ENCODE measurements at places on chromosomes 4 and X.

DNA sequence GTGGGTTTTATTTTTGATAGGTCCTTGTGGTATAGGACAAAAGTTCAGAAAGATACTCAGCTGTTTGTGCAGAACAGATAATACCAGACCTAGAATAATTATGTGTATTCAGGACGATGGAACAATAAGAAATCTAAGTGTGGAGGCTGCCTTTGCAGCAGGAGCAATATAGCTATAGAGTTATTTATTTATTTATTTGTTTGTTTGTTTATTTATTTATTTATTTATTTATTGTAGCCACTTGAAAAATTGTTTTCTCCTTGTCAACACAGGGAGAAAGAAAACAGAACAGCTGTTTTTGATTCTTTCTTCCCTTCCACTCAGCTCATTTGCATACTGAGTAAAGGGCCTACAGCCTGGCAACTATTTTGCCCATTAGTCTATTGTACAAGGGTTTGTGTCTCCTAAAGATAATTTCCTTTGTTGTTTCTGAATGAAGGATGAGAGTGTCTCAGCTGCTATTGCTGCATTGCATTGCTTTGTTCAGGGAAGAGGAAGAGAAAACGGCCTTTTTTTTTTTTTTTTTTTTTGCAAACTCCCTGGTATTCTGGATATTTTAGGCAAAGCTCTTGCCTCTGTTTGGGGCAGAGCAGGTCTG lies 56.0 kb upstream of the ESX1 start:
- no peak for DNase-seq

DNA sequence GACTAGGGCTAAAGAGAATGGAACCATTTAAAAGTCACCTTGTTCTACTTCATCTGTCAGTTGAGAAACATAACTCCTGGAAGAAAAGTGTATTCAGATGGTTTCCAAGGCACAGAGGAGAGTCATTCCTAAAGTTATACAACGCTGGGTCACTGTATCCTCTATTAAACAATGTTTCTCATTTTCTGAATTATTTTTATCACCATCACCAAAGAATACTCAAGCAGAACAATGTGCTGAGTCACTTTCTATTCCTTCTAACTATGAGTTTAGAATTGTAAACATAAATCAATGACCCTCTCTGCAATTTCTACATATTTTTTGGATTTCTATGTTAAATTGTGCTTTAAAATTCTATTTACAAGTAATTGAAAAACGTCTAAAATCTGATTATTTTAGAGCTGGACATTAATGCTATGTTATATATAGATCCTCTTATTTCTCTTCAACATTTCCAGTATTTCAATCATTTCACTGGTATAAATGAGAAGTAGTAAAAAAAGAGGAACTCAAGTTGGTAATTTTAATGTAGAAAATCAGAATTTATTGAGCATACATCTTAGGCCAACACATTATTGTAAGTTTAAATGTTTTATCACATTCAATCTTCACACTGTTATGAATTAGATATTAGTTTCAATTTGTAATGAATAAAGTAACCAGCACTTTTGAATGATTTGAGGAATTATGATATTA lies 7.5 kb downstream of the DTHD1 start:
- DNase-seq = no peak

GRCh38 chrX:14825851-14826250 lies 47.0 kb downstream of the FANCB start:
- no peak for DNase-seq

- peak; percentile 14 for DNase-seq
Measured at GRCh38 chrX:54042609-54043021, 1.7 kb downstream of the PHF8 start.

DNA sequence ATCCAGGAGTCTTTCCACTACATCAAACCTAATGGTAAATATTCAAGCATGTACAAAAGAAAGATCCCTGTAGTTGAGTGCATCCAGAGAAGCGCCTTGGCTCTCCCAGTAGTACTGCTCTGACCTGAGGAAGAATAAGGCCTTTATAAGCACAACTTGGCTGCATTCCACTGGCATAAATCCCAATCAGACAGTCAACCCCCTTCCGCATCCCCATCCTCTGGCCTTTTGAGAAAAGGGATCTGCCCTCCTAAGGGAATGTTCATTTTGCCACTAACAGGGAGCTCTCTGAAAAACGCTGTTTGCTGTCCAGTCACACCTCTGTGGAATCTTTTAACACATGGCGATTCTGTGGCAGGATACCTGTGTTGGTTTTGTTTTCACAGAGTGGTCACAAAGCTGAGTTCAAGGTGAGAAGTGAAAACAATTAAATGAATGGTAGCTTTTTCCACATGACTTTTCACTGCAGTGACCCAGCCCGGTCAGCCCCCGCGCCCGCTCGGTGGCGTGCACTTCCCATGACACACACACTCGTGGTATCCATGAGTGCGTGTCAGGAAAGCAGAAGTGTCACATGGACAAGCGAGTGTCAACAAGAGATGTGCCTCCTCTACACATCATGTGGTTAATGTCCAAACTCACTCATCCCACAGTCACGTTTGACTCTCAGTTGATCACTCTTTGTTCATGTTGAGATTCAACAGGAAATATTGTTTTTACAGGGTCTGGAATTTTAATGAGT lies 112.2 kb upstream of the ENPP6 start:
- no peak for DNase-seq

GRCh38 chr4:53951414-53951813 lies 113.0 kb downstream of the CHIC2 start:
- DNase-seq = no peak

DNA sequence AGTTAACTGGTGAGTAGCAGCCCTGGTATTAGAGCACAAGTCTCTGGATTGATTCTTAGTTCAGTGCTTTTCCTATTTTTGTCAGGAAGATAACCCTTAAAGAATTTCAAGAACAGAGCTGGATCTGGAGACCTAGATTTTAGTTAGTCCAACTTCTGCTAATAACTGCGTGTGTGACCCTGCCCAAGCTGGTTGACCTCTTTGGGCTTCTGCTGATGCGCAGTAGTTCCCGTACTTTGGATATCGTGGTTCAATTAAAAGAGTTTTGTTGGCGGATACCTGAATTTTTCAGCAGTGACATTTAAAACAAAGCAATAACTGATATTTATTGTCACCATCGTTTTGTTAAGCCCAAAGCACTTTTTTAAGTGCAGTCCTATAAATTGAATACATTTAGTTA lies 9.3 kb downstream of the MSMO1 start:
- no peak for DNase-seq

DNA sequence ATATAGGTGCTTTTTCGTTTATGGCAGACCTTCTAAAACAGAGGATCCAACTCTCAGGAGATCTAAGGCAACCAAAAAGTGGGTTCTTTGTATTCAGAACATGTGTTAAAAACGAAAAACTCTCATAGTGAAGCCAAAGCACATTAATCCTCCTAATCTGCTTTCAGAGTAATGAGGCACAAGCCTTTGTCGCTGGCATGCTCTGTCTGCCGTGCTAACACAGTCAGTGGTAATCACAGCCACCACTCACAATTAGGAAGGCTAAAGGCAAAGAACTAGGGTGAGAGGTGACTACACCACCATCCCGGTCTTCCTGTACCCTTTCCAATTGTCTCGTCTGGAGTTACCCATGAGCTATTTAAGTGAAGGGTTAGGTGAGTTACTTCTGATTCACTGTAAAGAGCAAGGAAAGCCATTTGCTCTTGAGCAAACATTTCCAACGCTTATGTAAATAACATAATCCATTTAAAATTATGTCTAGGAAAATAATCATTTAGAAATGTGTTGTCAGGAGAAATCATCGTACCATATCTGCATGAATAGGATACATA lies 40.7 kb downstream of the NPY2R start:
- DNase-seq = no peak

- DNase-seq = no peak
Measured at GRCh38 chrX:149185087-149185486, 320.0 kb downstream of the IDS start.

DNA sequence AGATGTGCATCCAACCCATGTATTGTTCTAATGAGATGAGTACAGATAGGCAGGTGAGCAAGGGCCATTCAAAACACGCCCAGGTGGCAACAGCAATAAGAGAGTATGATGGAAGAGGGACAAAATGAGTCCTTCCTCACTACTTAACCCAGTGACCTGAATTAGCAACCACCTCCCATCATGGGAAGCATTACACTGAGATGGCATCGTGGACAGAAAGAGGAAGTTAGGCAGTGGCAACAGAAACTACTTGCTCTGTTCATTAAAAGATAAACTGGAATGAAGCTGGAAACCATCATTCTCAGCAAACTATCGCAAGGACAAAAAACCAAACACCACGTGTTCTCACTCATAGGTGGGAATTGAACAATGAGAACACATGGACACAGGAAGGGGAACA lies 17.2 kb downstream of the RXFP1 start:
- DNase-seq = no peak

GRCh38 chrX:53317365-53318069 lies 36.1 kb upstream of the IQSEC2 start:
- peak; percentile 54 for DNase-seq

DNA sequence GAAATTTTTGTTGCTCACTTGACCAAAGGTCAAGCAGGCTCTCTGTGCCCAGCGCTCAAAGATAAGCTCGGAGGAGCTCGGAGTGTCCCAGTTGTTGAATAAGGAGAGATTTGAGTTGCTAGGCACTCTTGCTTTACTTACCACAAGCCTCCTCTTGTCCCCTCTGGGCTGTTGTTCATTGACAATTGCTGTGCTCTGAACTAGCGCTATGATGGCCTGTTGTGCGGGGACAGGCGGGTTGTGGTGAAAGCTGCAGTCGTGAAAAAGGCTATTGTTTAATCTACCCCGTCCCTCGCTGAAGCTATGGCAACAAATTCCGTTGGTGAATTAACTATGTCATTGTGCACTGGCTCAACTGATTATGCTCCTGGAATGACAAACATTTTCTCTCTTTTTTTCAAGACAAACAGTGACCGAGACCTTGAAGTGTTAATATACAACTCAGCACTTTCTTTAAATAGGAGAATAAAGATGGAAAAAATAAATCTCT lies 21.0 kb upstream of the POLA1 start:
- no peak for DNase-seq

DNA sequence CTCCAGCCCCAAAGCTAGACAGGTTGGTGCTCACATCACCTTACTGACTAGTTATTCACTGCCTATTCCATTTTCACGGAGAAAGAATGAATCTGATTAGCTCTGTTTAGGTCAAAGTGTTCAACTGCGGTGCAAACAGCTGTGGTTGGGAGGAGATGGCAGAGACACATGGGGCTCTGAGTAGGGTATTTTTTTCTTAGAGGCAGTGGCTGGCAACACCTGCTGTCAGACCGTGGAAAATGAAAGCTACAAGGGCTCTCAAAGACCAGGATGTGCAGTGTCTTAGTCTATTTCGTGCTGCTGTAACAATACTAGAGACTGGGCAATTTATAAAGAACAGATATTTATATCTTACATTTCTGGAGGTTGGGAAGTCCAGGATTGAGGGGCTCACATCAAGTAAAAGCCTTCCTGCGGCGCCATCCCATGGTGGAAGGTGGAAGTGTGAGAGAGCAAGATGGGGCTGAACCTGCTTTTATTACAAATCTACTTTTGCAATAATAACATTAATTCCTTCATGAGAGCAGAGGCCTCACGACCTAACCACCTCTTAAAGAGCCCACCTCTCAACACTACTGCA lies 10.6 kb downstream of the NYX start:
- DNase-seq = no peak

- no peak for DNase-seq
Measured at GRCh38 chrX:24242649-24243175, 71.2 kb downstream of the SUPT20HL2 start.

GRCh38 chrX:49762175-49762720 lies 66.5 kb upstream of the PAGE1 start:
- DNase-seq = no peak

DNA sequence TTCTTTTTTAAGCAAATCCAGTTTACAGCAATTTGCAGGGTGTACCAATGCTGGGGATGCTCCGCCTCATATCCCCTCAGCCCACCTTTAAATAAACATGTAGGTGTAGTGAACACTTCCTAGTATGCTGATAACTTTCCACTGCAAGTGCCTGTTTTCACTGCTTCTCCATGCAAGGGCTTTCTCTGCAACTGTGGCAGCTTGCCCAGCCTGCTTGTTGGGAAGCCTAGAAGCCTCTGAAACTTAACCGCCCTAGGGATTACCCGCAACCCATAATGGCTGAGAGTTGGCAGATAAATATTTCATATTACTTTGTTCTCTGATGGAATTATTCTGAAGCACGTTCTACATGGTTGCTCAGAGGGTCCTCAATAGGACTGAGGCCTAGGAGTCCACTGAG lies 253.7 kb upstream of the DDX53 start:
- DNase-seq = no peak

- no peak for DNase-seq
Measured at GRCh38 chr4:139763205-139763604, 97.6 kb downstream of the MGST2 start.

- DNase-seq = no peak
Measured at GRCh38 chr4:8394806-8395205, 45.7 kb downstream of the ACOX3 start.

DNA sequence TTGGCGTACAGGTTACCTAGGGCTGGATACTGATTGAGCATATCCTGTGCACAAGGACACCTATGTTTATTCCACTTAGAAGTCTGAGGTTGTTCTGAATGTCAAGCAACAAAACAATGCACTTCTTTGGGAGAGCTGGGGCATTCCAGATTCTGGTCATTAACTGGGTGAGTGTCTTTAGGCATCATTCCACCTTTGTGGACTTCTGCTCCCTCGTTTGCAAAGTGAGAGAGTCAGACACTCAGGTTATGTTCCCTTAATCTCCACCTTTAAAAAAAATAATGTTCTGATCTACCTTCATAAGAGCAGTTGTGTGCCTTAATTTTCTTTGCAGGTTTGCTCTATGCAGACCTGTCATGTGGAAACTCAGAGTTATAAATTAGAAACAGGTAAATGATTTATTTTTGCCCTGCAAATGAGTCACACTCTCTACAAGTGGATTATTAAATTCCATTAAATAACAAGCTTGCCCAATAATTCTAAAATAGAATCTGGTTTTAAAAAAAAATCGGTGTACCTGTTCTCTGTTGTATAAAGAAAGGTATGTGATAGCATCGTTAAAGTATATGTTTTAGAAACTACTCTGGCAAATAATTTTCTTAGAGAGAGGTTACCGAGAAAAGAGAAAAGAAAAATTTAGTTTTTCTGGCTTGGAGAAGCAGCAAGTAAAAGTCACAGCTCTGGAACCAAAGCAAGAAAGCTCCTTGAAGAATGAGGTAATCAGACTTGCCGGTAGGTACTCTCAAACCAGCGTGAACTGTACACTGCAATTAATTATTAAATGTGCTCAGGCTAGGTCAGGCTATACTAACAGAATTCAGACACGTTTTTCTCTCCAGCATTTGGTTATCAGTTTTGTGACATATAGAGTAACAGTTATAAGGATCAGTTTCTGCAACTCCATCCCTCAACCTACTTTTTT lies 93.2 kb downstream of the SORBS2 start:
- DNase-seq = no peak

DNA sequence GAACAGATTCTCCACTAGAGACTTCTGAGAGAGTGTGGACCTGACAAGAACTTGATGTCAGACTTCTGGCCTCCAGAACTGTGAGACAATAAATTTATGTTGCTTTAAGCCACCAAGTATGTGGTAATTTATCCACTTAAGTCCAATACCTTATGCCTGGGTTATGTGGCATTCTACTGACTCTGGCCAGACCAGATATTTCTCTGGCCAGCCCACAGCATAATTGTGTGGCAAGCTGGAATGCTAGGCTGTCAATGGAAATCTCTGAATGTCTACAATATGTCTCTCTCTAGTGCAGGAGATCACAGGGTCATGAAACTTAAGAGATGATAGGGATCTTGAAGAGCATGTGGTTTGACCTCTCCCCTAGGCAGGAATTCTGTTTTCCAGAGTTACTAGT lies 251.0 kb downstream of the ZNF674 start:
- DNase-seq = no peak

- DNase-seq = no peak
Measured at GRCh38 chr4:36753048-36753447, 471.6 kb downstream of the DTHD1 start.

Data from activated B cell treated with CpG ODN at 0.5 μM for 24 hours (primary cell).